ENCODE measurements at places on chromosomes 16 and 17.
A peak's percentile ranks its signal among the peaks of the same experiment; 100 is the strongest.

- no peak for DNase-seq
Observed at GRCh38 chr16:67150047-67150832, 558 bp downstream of the B3GNT9 start.

- DNase-seq = peak; percentile 55
Observed at GRCh38 chr16:48353565-48354163, 31.5 kb downstream of the SIAH1 start.

- no peak for DNase-seq
Observed at GRCh38 chr16:56119133-56119532, 72.2 kb upstream of the GNAO1 start.

- DNase-seq = no peak
Observed at GRCh38 chr17:37389160-37389559, 13.4 kb downstream of the C17orf78 start.

DNA sequence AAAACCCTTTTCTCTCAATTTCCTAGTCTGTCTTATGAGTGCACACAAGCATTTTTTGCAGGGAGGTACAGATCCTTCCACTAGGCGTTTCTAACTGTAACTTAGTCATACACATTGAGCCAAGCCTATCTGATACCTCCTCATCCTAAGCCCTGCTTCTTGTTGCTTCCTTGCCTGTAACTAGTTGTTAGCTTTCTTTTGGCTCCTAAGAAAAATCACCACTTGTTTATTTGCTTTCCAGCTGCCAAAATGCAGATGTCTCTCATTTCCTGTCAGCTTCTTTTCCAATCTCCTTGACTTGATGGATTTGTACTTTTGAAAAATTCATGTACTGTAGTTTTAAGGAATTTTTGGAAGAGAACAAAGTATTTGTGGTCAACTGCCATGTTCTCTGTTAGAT is 73.7 kb downstream of the TNRC6C start:
- no peak for DNase-seq

DNA sequence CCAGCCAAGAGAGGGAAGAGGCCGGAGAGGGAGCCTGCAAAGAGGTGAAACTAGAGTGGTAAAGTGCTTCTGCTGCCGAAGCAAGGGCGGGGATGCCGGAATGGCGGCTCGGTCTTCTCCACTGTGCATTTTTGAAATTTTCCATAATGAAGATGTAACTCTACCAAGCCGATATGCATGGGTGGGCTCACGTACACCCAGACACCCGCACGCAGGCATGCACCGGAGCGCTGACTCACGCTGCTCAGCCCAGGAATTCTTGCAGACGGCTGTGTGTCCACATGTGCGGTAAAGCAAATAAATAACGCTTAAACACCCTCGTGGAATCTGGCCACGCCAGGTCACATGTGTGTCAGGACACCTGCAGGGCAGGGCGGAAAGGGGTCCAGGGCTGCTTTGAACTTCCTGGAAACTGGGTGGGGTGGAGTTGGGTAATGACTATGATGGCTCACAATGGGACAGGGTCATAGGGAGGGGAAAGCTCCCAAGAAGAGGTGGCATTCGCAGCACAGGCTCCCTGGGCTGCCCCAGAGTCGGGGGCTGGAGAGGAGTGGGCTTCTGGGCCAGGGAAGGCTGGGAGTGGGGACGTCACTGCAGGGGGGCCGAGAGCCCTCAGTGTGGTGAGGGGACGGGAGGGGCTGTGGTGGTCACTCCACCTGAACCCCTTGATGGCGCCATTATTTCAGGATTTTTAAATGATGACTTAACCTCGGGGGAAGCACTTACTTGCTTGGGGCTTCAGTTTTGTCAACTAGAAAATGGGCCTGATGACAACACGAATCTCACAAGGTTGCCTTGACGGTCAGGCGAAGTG is 265.5 kb downstream of the PARN start:
- no peak for DNase-seq

GRCh38 chr17:31425282-31426040 is 34.0 kb downstream of the RAB11FIP4 start:
- DNase-seq = no peak

GRCh38 chr16:81703177-81704155 is 75.6 kb upstream of the PLCG2 start:
- no peak for DNase-seq

GRCh38 chr16:19645557-19645981 is 72.5 kb downstream of the KNOP1 start:
- no peak for DNase-seq

DNA sequence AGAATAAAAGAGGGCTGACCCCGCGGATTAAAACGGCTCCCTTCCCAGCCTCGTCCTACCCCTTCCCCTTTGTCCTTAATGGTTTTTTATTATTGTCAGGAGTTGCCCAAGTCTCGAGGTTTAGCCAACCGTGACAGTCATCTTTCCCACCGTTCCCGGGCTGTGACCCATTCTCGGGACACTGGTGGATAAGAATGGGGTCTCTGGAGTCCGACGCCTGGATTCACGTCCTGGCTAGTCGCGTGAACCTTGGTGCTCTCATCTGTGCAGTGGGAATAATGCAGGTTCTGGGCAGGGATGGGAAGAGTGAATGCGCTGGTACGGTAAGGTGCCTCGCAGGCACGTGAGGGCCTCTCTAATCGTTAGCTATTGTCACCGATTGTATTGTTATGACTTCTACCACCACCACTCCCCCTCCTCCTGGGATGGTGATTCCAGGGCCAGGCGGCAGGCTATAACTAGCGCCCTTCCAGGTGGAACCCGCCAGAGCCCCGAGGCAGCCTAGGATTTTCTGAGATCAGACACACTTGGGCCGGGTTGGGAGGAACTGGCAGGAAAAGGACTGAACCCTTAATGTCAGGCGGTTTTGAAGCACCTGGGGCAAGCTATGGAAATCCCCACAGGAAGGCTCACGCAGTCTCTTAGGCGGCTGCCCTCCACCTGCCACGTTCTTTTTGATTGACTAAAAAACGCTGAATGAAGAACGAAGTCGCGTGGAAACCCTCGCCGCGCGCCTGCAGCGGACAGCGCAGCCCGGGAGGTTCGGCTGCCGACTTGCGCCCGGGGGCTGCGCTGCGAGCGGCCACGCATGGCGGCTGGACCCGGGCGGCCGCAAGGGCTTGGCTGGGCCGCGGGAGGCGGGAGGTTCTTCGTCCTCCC is 2.7 kb downstream of the HS3ST3B1 start:
- DNase-seq = no peak

- no peak for DNase-seq
Observed at GRCh38 chr17:50534222-50534978, 1.9 kb downstream of the EPN3 start.

GRCh38 chr17:28472871-28473497 is 460 bp upstream of the SLC13A2 start:
- DNase-seq = no peak

- no peak for DNase-seq
Observed at GRCh38 chr16:19393226-19394111, 24.2 kb upstream of the TMC5 start.

DNA sequence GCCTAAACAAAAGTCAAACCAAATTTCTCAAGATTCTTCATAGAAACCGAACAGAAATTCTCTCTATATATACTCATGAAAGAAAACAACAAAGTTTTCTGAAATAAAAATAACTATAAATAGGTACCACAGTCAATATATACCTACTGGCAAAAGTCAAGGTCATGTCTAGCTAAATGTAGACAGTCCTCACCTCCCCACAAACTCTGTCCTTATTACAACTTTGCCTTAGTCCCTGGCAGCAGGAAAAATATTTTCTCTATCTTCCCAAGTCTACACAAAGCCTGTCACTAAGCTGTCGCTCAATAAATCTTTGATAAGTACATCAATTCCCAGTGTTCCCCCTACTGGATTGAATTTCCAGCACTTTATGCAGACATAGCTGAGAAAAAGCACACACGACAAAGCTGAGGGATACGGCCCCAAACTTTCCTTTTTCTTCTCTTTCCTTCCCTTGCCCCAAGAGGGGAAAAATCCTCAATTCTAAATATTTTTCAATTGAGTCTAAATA is 2.7 kb downstream of the CFAP20 start:
- no peak for DNase-seq

DNA sequence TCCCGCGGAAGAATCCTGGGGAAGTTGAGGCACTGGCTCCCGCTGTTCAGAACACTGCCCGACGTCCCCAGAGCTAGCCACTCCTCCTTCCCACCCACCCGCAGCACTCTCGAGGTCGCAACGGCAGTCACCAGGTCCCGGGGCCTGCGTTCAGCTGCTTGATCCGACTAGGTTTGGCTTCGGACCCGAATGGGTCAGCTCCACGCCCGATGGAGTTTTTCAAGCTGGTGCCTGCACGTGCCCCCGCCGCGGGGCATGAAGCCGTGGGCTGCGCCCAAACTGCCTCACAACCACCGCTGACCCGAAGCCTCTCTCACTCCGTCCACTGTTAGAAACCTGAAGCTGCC is 12.4 kb upstream of the ODF4 start:
- DNase-seq = no peak

- no peak for DNase-seq
Observed at GRCh38 chr17:9414471-9414870, 161.1 kb downstream of the STX8 start.

DNA sequence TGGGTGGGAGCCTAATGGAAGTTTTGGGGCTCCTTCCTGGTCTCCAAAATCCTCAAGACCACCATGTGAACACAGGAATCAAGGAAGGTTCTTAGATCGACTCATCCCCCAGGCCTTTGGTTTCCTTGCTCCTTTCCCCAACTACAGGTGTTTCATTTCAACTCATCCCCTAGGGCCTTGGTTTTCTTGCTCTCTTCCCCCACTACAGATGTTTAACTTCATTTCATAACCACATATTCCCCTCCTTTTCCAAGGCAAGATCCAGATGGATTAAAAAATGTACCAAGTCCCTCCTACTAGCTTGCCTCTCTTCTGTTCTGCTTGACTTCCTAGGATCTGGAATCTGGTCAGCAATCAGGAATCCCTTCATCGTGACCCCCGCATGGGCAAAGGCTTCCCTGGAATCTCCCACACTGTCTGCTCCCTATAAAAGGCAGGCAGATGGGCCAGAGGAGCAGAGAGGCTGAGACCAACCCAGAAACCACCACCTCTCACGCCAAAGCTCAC is at the start of gene CCL11:
Gene CCL11 (plus strand): TSS at position 457 of the 507 bp plus-strand sequence. CDS start 67 bp downstream, outside the sequence.
- no peak for DNase-seq

DNA sequence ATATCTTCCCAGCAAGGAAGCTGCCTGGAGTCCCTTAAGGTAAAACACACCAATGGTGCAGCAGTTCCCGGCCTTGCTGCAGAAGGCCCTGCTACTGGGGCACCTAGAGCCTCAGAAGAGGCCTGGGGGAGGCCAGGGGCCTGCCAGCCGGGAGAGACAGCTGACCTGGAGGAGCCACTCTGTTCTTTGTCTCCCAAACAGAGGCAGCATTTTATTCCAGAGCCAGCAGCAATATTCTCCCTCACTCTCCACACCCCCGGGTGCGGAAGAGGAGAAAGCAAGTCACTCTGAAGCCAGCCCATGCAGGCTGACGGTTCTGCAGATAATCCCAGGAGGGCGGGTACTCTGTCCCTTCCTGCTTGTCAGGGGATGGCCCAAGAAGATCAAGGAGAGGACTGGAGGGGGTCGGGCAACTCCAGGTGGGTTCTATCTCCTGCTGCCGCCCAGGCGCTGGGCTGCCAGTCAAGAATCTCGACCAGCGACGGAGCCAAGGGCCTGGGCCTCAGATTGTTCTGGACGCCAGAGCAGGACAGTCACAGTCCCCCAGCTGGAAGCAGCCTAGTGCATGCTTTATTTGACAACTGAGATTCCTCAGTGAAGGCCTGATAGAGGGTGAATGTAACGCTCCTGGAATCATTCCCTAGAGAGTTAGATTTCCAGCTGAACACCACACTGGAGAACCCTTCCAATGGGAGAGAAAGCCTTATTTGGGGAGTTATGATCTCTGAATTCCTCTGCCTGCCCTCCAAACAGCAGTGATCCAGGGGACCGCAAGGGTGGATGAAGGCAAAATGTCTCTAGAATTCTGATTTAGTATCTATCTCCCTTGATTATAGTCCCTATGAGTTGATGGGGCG is 1.1 kb upstream of the KIFC3 start:
- no peak for DNase-seq

- DNase-seq = no peak
Observed at GRCh38 chr17:8332688-8333087, 7.0 kb upstream of the ODF4 start.

DNA sequence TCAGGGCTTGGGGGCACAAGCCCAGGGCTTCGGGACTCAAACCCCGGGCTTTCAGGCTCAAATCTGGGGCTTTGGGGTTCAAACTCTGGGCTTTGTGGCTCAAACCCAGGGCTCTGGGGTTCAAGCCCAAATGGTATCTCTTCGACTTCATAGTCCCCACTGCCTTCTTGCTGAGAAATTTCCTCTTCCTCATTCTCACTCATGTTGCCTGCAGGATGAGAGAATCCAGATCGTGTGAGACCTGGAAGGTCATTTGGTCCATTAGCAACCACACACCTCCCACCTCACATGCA is 576 bp downstream of the ZNF768 start:
- DNase-seq = no peak

GRCh38 chr16:31181102-31181830 is 1.3 kb downstream of the FUS start:
- no peak for DNase-seq

DNA sequence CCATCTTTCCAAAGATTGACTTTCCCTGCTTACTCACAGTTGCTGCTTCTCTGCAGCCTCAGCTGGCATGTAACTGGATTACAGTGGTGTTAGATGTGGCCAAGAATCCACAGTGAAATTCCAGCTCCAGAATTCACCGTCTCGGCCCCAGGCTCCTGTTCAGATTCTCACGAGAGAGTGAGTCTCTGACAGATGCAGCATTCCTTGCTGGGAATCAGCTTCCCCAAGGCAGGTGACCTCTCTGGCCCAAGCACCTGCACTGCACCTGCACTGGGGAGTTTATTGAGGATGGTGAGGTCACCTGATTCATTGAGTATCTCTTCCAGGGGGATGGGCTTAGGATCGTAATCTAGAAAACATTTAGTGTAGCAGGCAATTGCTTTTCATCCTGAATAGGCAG is 600.5 kb upstream of the RBFOX1 start:
- no peak for DNase-seq

DNA sequence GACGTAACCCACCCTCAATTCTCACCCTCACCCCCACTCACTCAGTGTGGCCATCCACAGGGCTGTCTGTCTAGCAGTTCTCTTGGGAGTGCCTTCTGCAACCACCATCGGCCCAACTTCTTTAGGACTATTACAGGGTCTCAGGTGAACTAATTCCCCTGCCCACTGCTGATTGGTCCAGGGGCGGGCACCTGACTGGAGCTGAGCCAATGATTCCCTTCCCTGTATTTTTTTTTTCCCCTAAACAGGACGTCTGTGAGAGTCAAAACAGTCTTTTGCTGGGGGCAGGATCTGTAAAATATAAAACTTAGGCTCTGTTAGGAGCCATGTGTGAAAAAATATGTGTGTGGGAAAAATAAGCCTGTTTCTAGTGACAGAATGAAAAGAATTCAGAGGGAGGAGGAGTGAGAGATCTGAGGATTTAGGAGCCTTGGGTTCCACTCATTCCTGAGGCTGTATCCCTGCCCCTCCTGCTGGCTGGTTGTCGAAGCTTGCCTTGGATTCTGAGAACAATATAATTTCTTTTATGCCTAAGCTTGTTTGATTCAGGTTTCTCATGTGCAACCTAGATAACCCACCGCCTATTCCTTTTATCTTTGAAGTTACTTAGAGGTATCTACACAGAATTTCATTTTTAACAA is 115.0 kb downstream of the SPACA3 start:
- DNase-seq = no peak

Measured in activated CD4-positive, alpha-beta T cell treated with anti-CD3 and anti-CD28 coated beads, Interleukin-2, amount 50 U/mL, for 24 hours (primary cell).